ENCODE measurements at places on chromosomes 2 and 18. TPM values are rescaled to one million over a fixed set of nuclear protein-coding genes. Genes with fewer than 3 reads are reported as not detected.

Gene SETBP1
- 21.0 TPM for total RNA-seq

Gene CYP20A1
- total RNA-seq: 9.6 TPM

Gene RRM2
- 0.27 TPM for total RNA-seq

Gene KCNIP3
- total RNA-seq: 0.93 TPM

Gene PSMA8
- not detected for total RNA-seq

Gene LAMA3
- total RNA-seq: 0.49 TPM

Gene DAPL1
- not detected for total RNA-seq

DNA sequence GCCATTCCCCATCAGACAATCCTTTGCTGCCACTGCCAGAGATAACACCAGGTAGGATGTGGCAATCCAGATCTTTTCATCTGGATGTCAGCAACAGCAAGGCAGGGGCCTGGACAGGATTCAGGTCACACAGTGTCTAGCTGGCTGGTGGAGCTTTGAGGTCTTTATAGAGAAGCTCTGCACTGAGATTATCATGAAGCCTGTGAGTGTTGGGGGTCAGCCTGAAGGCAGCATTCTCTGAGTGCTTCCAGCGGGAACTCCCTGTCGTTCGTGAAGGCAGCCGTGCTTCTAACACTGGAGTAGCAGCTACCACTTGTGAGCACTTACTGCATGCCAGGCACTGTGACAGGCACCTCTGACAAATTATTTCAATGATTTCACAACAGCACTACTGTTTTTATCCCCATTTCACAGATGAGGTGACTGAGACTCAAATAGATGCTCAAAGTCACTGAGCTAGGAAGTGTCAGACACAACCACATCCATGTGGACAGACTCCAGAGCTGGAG is 85.7 kb downstream of the SEMA4F start:
- no peak overlapping the region for H3K4me3 ChIP-seq
- H3K27ac ChIP-seq: no peak overlapping the region
- no peaks in the 10 kb centered on the region for H3K36me3 ChIP-seq
- H3K4me1 ChIP-seq: peaks cover 24% of the 10 kb centered on the region

- H3K4me3 ChIP-seq: no peak overlapping the region
- no peak for DNase-seq
- H3K27me3 ChIP-seq: no peaks in the 10 kb centered on the region
- no peak overlapping the region for H3K27ac ChIP-seq
Measured at GRCh38 chr2:38215993-38216392, 140.0 kb upstream of the CYP1B1 start.

GRCh38 chr2:33354981-33355380 is 121.5 kb upstream of the RASGRP3 start:
- H3K36me3 ChIP-seq: no peaks in the 10 kb centered on the region
- no peaks in the 10 kb centered on the region for H3K27me3 ChIP-seq
- no peak overlapping the region for H3K27ac ChIP-seq
- H3K4me3 ChIP-seq: no peak overlapping the region
- H3K4me1 ChIP-seq: no peaks in the 10 kb centered on the region

GRCh38 chr2:119279666-119280065 is 56.0 kb downstream of the STEAP3 start:
- peak overlapping the region; percentile 12 for H3K27ac ChIP-seq
- H3K36me3 ChIP-seq: no peaks in the 10 kb centered on the region
- no peak for DNase-seq
- H3K27me3 ChIP-seq: no peaks in the 10 kb centered on the region
- no peak overlapping the region for H3K4me3 ChIP-seq
- peaks cover 14% of the 10 kb centered on the region for H3K4me1 ChIP-seq

GRCh38 chr2:212595036-212595654 is 56.5 kb upstream of the ERBB4 start:
- no peak for DNase-seq
- no peaks in the 10 kb centered on the region for H3K36me3 ChIP-seq
- H3K4me1 ChIP-seq: no peaks in the 10 kb centered on the region
- no peaks in the 10 kb centered on the region for H3K27me3 ChIP-seq
- no peak overlapping the region for H3K27ac ChIP-seq
- H3K4me3 ChIP-seq: no peak overlapping the region

- H3K4me1 ChIP-seq: peaks cover 4% of the 10 kb centered on the region
- no peak overlapping the region for H3K27ac ChIP-seq
- H3K27me3 ChIP-seq: no peaks in the 10 kb centered on the region
- no peaks in the 10 kb centered on the region for H3K36me3 ChIP-seq
Measured at GRCh38 chr2:98020992-98021713, 25.4 kb upstream of the TMEM131 start.

- H3K27me3 ChIP-seq: no peaks in the 10 kb centered on the region
- no peak for DNase-seq
- H3K4me3 ChIP-seq: no peak overlapping the region
- no peaks in the 10 kb centered on the region for H3K4me1 ChIP-seq
- no peaks in the 10 kb centered on the region for H3K36me3 ChIP-seq
- no peak overlapping the region for H3K27ac ChIP-seq
Measured at GRCh38 chr2:221096706-221097567, 475.2 kb downstream of the EPHA4 start.

DNA sequence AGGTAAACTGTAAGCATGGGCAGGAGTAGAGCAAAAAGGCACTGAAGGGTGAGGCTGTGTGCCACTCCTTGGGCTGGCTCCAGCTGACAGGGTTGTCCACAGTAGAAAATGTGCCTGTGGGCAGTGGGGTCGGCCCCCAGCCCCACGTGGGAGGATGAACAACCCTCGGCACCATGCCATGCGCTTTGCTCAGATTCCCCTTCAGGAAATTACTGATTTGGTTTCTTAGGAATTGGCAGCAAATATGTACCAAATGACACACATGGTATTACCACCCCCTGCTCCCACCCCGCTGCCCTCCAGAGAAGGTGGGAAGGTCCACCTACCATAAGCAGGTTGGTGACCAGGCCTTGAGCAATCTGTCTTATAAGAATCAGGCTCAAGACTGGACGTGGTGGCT is 13.6 kb downstream of the ADCY3 start:
- no peaks in the 10 kb centered on the region for H3K27me3 ChIP-seq
- H3K27ac ChIP-seq: no peak overlapping the region
- no peaks in the 10 kb centered on the region for H3K36me3 ChIP-seq
- no peak overlapping the region for H3K4me3 ChIP-seq

DNA sequence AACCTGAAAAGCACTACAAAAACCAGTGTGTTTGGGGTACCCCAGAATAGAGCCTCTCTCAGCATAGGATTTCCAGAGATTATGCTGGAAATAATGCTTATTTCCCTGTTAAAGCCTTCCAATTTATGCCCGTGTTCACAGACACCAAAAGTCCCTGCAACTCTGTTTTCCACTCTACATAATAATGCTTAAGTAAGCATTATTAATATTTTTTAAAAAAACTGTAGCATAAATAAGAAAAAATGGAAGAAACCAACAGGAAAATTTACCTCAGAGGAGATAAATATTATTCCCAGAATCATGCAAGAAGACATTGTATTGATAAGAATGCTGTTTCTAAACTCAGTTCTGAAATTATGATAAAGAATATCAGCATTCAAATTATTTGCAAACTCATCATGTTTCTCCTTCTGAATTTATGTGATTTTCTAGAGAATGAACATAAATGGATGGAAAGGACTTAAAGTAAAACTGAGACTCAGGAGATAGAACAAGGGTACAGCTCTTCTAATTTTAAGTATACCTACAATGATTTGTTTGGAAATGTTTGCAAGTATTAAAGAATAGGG is 241.7 kb downstream of the LRP1B start:
- no peaks in the 10 kb centered on the region for H3K36me3 ChIP-seq
- no peaks in the 10 kb centered on the region for H3K27me3 ChIP-seq
- H3K4me3 ChIP-seq: no peak overlapping the region
- no peaks in the 10 kb centered on the region for H3K4me1 ChIP-seq
- DNase-seq: no peak

- no peak overlapping the region for H3K27ac ChIP-seq
- H3K4me3 ChIP-seq: no peak overlapping the region
- H3K27me3 ChIP-seq: no peaks in the 10 kb centered on the region
- DNase-seq: no peak
- H3K36me3 ChIP-seq: no peaks in the 10 kb centered on the region
Measured at GRCh38 chr2:163752267-163752666, 16.5 kb upstream of the FIGN start.

DNA sequence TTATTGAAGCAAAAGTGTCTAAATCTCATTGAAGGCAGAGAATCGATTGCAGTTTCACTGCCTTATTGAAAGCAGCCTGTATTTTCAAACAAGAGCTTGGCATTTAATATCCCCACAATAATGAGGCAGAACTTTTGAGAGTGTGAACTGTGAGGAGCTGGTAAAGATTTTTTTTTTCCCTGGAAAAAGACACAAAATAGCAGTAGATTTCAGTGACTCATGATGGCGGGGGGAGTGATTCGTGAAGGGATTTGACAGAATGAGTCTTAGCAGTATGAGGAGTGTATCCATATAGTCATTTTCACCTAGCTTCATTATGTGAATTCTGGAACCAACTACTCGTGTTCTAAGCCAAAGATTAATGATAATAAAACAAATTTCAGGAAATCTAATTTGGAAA is 242.9 kb downstream of the ARL6IP6 start:
- no peaks in the 10 kb centered on the region for H3K4me1 ChIP-seq
- no peaks in the 10 kb centered on the region for H3K27me3 ChIP-seq
- H3K36me3 ChIP-seq: no peaks in the 10 kb centered on the region
- no peak overlapping the region for H3K27ac ChIP-seq

DNA sequence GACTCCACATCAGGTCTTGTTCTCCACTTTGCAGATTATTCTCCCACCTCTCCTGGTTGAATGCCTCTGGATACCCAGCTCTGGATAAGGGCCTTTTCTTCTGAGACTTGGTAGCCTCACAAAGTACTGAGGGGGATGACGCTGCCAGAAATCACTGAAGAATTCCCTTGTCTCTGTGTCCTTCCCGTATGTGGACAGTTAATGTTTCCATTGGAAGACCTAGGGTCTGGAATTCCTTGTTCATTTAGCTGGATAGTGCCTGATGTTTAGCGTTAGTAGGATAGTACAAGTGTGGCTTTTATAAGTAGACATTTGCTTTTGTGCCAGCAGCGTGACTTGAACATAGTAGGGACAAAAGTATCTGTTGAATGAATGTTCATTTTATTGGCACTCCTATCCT is 76.9 kb downstream of the CLHC1 start:
- no peak overlapping the region for H3K27ac ChIP-seq
- no peaks in the 10 kb centered on the region for H3K36me3 ChIP-seq
- no peaks in the 10 kb centered on the region for H3K27me3 ChIP-seq
- H3K4me3 ChIP-seq: no peak overlapping the region
- H3K4me1 ChIP-seq: peaks cover 20% of the 10 kb centered on the region
- DNase-seq: no peak

- peaks cover 6% of the 10 kb centered on the region for H3K27me3 ChIP-seq
- H3K27ac ChIP-seq: no peak overlapping the region
- no peaks in the 10 kb centered on the region for H3K36me3 ChIP-seq
- H3K4me1 ChIP-seq: no peaks in the 10 kb centered on the region
- no peak for DNase-seq
- no peak overlapping the region for H3K4me3 ChIP-seq
Measured at GRCh38 chr18:77271576-77272481, 22.2 kb downstream of the GALR1 start.

DNA sequence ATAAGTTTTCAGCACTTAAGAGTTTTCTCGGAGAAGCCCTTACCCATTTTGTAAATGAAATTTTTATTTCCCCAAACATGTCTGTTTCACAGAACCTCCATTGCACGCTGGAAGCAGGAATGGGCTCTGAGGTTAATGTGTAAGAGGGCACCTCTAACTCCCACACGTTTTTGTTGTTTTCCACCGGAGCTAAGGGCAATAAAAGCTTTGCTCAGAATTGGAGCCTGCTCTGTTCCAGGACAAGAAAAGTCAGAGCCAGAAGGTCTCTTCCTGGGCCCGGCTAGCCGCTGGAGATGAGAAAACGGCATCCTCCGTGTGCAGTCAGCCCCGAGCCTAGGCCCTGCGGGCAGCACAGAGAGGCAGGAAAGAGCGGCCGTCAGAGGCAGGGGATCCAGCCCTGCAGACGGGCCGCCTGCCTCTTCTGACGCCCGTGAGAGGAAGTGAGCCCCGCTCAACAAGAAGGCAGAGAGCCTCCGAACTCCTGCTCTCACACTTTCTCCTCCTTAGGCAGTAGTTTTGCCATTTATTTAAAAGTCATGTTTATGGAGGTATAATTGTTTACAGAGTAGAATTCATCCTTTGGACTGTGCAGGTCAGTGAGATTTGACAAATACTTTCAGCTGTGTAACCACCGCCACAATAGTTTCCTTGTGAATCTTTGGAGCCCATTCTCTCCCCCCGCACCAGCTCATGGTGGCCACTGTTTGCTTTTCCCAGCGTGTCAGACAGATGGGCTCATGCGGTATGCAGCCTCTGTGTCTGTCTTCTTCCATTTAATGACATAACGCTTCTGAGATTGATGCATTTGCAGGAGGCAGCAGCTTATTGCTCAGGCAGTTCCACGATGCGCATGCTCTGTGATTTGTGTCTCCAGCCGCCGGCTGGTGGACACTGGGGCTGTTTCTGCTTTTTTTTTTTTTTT is 117.3 kb downstream of the GALR1 start:
- peak overlapping the region; percentile 20 for H3K4me3 ChIP-seq
- no peaks in the 10 kb centered on the region for H3K4me1 ChIP-seq
- DNase-seq: no peak
- H3K36me3 ChIP-seq: no peaks in the 10 kb centered on the region
- H3K27me3 ChIP-seq: peaks cover 2% of the 10 kb centered on the region

GRCh38 chr2:201136889-201137321 is 20.9 kb downstream of the CFLAR start:
- H3K4me1 ChIP-seq: peaks cover 61% of the 10 kb centered on the region
- no peak overlapping the region for H3K4me3 ChIP-seq
- peak; percentile 58 for DNase-seq

GRCh38 chr18:53799134-53799533 is 425.3 kb downstream of the MBD2 start:
- no peaks in the 10 kb centered on the region for H3K36me3 ChIP-seq
- no peak for DNase-seq
- H3K4me1 ChIP-seq: no peaks in the 10 kb centered on the region
- H3K27ac ChIP-seq: no peak overlapping the region
- no peaks in the 10 kb centered on the region for H3K27me3 ChIP-seq

DNA sequence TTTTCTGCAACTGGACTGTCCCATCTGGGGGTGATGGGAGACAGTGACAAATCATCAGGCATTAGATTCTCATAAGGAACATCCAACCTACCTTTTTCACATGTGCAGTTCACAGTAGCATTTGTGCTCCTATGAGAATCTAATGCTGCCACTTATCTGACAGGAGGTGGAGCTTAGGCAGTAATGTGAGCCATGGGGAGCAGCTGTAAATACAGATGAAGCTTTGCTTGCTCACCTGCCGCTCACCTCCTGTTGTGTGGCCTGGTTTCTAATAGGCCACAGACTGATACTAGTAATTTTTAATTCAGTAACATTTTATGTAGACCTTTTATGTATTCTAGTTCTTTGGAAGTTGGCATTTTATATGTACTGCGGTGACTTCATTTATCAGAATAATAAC is 180.1 kb upstream of the SPOPL start:
- H3K27ac ChIP-seq: no peak overlapping the region
- no peaks in the 10 kb centered on the region for H3K27me3 ChIP-seq
- H3K36me3 ChIP-seq: no peaks in the 10 kb centered on the region
- no peaks in the 10 kb centered on the region for H3K4me1 ChIP-seq
- no peak overlapping the region for H3K4me3 ChIP-seq
- DNase-seq: no peak

All from psoas muscle (tissue), 8 donors.